Fibroblast of skin of back (primary cell): ENCODE measurements at places on chromosomes 6 and 20.

DNA sequence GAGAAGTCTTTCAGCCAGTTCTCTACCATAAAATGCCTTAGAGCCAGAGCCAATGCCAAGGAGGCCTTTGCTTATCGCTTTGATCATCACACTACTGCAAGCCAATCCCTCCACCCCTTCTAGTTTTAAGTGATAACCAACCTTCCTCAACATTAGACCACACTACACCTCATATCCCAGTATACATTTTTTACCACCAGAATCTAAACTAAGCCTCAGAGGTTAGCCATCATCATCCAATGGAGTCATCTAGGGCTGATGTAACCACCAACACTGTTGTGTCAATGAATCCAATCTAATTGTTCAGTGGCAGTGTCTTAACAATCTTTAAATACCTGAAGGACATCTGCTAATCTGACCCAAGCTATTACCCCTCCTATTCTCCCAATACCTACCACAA is 6.4 kb downstream of the ZUP1 start:
- no peak for DNase-seq

DNA sequence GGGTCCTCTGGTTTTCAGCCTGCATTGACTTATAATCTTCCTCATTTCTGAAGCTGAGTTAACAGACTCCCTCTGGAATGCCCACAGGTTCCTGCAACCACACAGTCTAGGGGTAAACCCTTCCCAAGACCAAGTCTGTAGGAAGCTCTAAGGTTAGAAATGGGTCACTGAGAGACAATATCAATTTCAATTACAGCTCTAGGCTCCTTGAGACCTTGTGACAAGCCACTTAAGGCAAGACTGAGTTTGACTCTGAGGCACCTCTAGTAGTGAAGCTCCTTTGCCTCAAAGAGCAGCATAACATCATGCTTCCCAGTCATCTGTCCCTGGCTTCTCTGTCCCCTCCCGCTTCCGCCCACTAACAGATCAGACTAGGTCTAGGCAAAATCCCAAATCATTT is 333.2 kb upstream of the JARID2 start:
- DNase-seq = no peak

DNA sequence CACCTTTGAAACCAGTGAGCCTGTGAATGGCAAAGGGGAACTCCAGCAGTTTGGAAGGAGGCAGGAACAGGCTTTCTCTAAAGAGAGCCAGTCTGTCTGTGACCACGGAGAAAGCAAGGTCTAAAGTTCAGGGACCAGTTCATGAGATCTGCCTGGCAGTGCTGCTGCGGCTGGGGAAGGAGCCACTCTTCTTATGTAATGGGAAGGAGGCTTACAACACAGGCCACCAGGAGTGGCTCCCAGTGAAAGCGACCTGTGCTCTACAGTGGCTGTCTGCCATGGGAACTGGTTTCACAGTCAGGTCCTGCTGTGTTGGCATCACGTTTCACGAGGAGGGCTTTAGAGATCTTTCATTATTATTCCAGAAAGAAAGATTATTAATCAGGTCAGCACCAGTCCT is 291.9 kb upstream of the PRDM1 start:
- DNase-seq = no peak

- DNase-seq = peak; percentile 24
Measured at GRCh38 chr20:2515203-2515602, 6.5 kb upstream of the ZNF343 start.
